Endodermal cell (in vitro differentiated cells): ENCODE measurements at places on chromosomes 6 and 20. TPM values are rescaled to one million over a fixed set of nuclear protein-coding genes. Genes with fewer than 3 reads are reported as not detected.

GRCh38 chr6:110951008-110951407 lies 7.5 kb upstream of the GTF3C6 start:
- H3K4me3 ChIP-seq, result no peak overlapping the region
- no peaks in the 10 kb centered on the region for H3K36me3 ChIP-seq
- no peak for DNase-seq
- no peaks in the 10 kb centered on the region for H3K27me3 ChIP-seq
- no peak overlapping the region for H3K27ac ChIP-seq

GRCh38 chr6:142857233-142857761 lies 87.7 kb downstream of the HIVEP2 start:
- no peaks in the 10 kb centered on the region for H3K4me1 ChIP-seq
- no peaks in the 10 kb centered on the region for H3K27me3 ChIP-seq
- no peak for DNase-seq
- peak overlapping the region; percentile 71 for H3K27ac ChIP-seq
- H3K4me3 ChIP-seq, result no peak overlapping the region
- no peaks in the 10 kb centered on the region for H3K36me3 ChIP-seq

DNA sequence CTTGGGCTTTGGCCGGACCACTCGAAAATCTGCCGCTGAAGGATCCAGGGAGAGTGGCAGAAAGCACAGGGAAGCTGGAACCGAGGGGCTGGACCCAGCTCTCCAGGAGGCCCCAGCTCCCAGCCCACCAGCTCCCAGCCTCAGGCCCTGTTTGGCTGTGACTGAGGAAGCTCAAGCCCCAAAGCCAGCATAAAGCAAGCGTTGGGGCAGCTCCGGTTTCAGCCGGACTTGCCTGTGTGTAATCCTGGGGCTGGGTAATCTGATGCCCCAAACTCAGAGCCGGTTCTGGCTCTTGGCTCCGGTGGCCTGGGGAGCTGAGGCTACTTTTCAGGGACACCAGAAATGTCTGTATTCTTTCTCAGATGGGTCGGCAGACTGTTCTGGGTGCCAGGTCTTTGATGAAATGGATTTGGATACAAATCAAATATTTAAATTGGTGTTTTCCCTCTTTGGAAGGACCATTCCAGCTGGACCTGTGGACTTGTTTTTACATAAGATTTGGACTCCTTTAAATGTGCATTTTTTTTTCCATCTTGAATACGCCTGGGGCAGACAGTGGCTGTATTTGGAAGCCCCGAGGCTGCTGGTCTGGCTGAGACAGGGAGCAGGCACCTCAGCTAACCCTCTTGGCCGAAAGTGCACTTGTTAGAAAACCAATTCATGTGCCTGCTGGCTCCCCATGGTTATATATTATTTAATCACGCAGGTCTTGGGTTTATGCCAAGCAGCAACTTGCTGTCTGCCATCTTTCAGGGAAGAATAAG lies 29.7 kb downstream of the RPP40 start:
- peak; percentile 78 for DNase-seq
- peaks cover 7% of the 10 kb centered on the region for H3K4me1 ChIP-seq
- H3K27ac ChIP-seq, result no peak overlapping the region
- no peaks in the 10 kb centered on the region for H3K27me3 ChIP-seq
- H3K4me3 ChIP-seq, result no peak overlapping the region

IYD gene
- not detected in 3 replicates for total RNA-seq

GRCh38 chr6:157822245-157823000 lies 623 bp upstream of the SNX9 start:
- H3K27me3 ChIP-seq, result no peaks in the 10 kb centered on the region
- peak overlapping the region; percentile 63 for H3K4me3 ChIP-seq
- no peak overlapping the region for H3K27ac ChIP-seq
- H3K4me1 ChIP-seq, result no peaks in the 10 kb centered on the region
- DNase-seq, result peak; percentile 77
- H3K36me3 ChIP-seq, result no peaks in the 10 kb centered on the region

ZNF831 gene
- not detected in 3 replicates for total RNA-seq

DNA sequence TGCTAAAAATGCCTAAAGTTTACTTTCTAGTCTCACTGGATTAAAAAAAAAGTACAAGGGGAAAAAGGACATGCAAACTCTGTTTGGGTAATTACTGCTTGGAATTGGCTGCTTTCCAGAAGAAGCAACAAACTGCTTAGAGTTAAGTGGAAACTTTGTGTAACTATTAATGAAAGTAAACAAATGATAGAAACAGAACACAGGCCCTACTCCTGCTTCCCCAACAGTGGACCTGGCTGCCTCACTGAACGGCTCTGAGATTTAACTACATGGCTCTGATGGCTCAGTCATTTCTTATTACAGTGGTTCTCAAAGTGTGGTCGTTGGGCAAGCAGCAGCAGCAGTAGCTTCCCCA lies 108.5 kb downstream of the MAN1A1 start:
- H3K4me3 ChIP-seq, result no peak overlapping the region
- DNase-seq, result no peak
- no peak overlapping the region for H3K27ac ChIP-seq
- H3K4me1 ChIP-seq, result peaks cover 3% of the 10 kb centered on the region
- H3K36me3 ChIP-seq, result peaks cover 39% of the 10 kb centered on the region

NHSL1 gene
- total RNA-seq, result 15.3 and 16.3 TPM in 2 replicates

FAXC gene
- total RNA-seq, result 8.8 and 10.6 TPM in 2 replicates

GRCh38 chr20:52289956-52290565 lies 98.5 kb upstream of the ZFP64 start:
- no peaks in the 10 kb centered on the region for H3K4me1 ChIP-seq
- no peak overlapping the region for H3K27ac ChIP-seq
- H3K27me3 ChIP-seq, result no peaks in the 10 kb centered on the region
- H3K4me3 ChIP-seq, result no peak overlapping the region
- DNase-seq, result no peak

GRCh38 chr6:56244089-56244488 lies 3.3 kb downstream of the COL21A1 start:
- no peak overlapping the region for H3K4me3 ChIP-seq
- DNase-seq, result no peak
- no peaks in the 10 kb centered on the region for H3K36me3 ChIP-seq
- peaks cover 12% of the 10 kb centered on the region for H3K27me3 ChIP-seq
- no peaks in the 10 kb centered on the region for H3K4me1 ChIP-seq

SRMS gene
- not detected in 2 replicates for total RNA-seq

GRCh38 chr20:50541606-50542041 lies 31.4 kb downstream of the PTPN1 start:
- no peak for DNase-seq
- no peaks in the 10 kb centered on the region for H3K36me3 ChIP-seq
- H3K27ac ChIP-seq, result no peak overlapping the region
- no peaks in the 10 kb centered on the region for H3K27me3 ChIP-seq
- no peak overlapping the region for H3K4me3 ChIP-seq

STXBP5 gene
- 17.1 and 19.2 TPM in 2 replicates for total RNA-seq
